ENCODE measurements at places on chromosomes 12 and 14. TPM values are rescaled to one million over a fixed set of nuclear protein-coding genes. Genes with fewer than 3 reads are reported as not detected.

GRCh38 chr12:26651566-26652188 lies 181.3 kb downstream of the ITPR2 start:
- no peak overlapping the region for H3K4me3 ChIP-seq
- no peaks in the 10 kb centered on the region for H3K36me3 ChIP-seq
- H3K27me3 ChIP-seq: no peaks in the 10 kb centered on the region
- DNase-seq: peak; percentile 58
- H3K4me1 ChIP-seq: no peaks in the 10 kb centered on the region

AQP6 gene
- 1.8 TPM for total RNA-seq

KLHL42 gene
- total RNA-seq: 27.4 TPM

GRCh38 chr12:76922866-76923265 lies 44.0 kb upstream of the CSRP2 start:
- no peak overlapping the region for H3K4me3 ChIP-seq
- DNase-seq: no peak
- no peaks in the 10 kb centered on the region for H3K4me1 ChIP-seq
- no peak overlapping the region for H3K27ac ChIP-seq
- H3K36me3 ChIP-seq: no peaks in the 10 kb centered on the region
- H3K27me3 ChIP-seq: no peaks in the 10 kb centered on the region

GRCh38 chr14:23539248-23540140 lies 12.1 kb downstream of the ZFHX2 start:
- H3K27ac ChIP-seq: no peak overlapping the region
- peaks cover 13% of the 10 kb centered on the region for H3K4me1 ChIP-seq
- DNase-seq: peak; percentile 83

OR4L1 gene
- not detected for total RNA-seq
